ENCODE measurements at places on chromosomes 13 and 19.

DNA sequence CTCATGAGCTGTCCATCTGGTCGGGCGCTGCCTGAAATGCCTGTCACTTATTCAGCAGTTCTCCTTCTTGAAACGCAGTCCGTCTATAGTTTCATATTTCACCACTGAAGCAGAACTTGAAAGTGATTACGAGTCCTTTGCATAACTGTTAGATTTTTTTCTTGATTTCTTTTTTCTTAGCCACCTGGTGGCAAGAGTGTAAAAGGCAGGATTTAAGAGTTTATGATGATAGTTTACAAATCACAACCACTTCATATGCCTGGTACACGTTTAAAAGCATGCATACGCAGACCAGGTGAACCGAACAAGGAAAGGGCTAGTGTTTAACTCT lies 45.8 kb downstream of the GGACT start:
- no peak for DNase-seq

DNA sequence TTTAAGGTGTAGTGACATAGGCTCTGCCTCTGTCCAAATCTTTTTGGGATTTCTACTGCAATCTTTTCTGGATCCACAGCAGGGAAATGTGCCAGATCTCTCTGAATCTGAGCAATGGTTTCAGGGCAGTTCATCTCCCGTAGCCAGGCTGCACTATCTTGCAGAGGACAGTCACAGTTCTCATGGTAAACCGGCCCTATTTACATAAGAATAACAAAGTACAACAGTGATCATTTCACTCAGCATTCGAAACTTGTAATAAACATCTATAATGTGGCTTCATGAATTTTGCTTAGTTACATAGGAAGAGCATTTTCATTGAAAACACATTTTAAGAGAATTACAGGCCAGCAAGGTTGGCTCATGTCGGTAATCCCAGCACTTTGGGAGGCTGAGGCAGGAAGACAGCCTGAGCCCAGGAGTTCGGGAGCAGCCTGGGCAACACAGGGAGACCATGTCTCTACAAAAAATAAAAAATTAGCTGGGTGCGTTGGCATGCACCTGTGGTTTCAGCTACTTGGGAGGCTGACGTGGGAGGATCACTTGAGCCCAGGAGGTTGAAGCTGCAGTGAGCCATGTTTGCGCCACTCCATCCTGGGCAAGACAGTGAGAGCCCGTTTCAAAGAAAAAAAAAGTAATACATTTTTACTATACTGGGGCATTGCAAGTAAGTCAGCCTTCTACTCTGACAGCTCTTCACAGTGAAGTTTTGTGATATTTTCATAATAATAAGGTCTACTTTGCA lies 5.0 kb downstream of the POGLUT2 start:
- no peak for DNase-seq

- DNase-seq: no peak
Observed at GRCh38 chr13:21078501-21078900, 17.1 kb upstream of the LATS2 start.

DNA sequence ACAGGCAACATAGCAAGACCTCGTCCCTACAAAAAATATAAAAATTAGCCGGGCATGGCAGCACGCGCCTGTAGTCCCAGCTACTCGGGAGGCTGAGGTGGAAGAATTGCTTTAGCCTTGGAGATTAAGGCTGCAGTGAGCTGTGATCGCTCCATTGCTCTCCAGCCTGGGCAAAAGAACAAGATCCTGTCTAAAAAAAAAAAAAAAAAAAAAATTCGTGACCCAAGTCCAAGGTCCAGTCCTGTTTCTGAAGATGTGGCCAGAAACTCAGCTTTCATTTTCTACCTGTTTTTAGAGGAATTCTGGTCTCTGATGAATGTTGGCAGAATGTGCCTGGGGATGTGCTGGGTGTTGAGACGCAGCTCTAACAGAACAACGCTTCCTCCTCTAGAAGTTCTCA lies 1.9 kb upstream of the PGPEP1 start:
- DNase-seq: no peak

DNA sequence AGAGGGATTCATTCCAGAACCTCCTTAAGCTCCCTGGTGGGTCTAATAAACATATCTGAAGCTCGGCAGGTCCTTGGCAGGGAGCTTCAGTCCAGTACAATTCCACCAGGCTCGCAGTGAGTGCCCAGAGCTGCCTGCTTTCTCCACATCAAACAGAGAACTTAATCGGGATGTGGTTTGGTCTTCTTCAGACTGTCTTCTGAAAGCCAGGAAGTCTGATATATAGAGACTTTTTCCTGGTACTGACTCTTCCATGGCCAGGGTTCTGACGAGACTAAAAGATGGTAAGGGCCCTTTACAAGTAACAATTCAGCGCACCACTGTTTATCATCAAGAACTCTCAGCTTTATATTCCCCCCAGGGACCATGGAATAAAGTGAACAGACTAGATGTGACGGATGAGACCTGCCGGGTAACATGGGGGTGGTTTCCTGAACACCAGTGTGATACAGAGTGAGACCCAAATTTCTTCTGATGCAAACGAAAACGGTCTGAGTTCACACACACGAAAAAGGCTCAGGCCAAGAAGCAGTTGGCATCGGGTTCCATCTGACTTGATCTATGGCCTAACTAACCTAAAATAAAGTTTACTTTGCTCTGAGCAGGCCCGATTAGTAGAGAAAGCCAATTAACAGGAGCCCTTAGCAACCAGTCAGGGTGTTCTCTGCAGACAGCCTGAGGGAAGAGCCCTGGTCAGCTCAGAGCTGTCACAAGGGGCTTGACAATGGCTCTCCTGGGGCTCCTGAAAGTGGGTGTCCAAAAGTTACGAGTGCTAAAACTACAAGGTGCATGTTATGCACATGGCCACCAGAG lies 29.0 kb downstream of the RANBP3 start:
- no peak for DNase-seq

DNA sequence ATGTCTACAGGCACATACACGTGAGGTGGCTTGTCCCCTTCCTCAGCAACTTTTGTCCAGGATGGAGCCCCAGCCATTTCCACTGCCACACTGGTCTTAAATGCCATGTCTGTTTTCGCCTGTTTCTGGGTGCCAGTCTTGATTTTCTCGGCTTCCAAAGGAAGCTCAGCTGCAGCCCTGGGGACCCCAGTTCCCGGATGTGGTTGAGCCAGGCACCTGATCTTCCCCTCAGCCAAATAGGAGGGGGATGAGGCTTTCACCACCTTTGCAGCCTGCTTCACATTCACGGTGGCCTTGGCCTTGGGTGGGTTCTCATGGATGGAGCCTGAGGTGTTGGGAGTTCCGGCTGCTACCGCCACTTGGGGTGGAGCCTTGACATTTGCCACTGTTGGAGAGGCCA lies 8.7 kb downstream of the IQCN start:
- no peak for DNase-seq

GRCh38 chr13:98598043-98598442 lies 21.1 kb upstream of the STK24 start:
- DNase-seq: no peak

DNA sequence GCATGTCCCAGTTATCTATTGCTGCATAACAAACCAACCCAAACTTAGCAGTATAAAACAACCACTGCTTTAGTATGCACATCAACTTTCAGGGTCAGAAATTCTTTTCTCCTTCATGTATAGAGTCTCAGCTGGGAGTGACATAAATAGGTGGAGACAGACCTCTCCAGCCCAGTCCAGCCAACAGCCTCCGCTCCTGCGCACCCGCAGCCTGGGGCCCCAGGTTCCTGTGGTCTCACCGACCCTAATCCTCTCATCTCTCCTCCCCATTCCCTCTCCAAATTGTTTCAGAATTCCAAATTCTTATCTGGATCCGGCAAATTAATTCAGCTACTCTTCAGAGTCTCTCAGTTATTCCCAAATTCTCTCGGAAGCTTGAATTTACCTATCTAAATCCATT lies 522 bp upstream of the ATP12A start:
- DNase-seq: no peak

DNA sequence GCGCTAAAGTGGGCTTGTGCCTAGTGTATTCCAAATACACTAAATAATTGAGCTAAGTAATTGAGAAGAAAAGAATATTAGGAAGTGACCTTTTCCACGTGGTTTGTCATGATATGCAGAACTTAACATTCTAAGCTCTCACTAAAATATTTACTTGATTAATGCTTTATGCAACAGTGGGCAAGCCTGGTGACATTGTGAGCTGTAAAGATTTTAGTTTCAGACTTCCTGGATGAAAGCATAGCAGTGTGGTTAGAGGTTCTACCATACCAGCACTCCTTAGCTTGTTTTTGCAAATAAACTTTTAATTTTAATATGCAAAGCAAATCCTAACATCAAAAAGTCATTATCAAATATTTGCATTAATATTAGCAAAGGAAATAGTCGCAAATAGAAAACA lies 1065.1 kb upstream of the SPRY2 start:
- DNase-seq: no peak

DNA sequence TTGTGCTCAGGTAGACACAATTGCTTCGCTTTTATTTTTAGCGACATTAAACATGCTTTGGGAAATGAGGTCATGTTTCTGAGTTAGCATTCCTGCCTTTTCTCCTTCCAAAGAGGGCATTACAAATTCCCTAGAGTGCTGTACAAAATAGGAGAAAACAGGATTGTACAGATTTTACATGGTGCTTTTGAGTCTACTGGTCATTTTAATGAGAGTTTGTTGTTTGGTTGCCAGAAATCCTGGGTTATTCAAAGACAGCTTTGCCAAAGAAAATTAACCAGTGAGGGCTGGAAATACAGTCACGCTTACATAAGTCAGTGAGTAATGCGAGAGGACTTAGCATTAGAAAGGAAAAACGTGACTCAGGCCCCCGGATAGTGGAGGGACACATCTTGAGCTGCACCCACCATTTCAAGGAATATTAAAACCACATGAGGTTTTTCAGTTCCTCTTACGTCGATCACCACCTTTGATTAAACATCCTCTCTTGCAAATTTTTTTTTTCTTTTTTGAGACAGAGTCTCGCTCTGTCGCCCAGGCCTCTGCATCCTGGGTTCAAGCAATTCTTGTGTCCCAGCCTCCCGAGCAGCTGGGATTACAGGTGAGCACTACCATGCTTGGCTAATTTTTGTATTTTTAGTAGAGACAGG lies 55.4 kb downstream of the SACS start:
- DNase-seq: peak; percentile 35

DNA sequence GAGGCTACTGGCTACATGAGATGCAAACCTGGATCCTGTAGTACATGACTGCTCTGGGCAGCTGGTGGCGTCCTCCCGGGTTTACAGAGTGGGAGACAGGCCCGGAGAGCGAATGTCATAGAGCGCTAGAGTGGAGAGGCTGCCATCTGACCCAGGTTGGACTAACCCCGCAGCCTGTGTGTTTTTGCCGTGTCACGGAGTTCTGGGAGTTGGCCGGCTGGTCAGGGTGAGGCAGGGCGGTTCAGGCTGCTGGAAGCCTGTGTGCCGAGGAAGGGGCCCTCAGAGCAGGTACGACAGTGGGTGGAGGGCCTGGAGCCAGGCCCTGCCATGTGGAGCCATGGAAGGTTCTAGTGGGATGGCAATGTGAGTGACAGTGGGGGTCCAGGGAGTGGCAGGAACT lies 12.5 kb downstream of the CRTC1 start:
- no peak for DNase-seq

DNA sequence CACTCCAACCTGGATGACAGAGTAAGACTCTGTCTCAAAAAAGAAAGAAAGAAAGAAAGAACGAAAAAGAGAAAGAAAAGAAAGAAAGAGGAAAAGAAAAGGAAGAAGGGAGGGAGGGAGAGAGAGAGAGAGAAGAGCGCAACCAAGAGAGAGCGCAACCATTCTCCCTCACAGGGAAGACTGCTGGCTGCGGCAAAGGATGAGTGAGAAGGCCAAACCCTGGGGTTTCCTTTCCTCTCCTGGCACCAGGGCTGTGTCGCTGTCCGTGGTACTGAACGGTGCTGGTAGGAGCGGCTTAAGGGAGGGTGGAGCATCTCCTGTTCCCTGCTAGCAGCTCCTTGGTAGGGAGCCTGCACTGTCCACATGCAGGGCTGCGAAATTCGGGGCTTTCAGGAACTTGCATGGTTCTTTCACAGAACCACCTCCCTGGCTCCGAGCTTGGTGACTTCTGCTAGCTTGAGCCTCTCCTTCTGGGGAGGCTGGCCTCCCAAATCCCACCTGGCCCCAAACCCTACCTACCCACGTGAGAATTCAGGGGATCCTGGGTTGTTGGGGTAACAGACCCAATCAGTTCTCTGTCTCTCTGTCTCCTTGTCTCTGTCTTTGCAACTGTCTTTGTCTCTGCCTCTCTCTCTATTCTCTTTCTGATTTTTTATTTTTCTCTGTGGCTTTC lies 51.1 kb upstream of the ZNRF4 start:
- DNase-seq: peak; percentile 55

DNA sequence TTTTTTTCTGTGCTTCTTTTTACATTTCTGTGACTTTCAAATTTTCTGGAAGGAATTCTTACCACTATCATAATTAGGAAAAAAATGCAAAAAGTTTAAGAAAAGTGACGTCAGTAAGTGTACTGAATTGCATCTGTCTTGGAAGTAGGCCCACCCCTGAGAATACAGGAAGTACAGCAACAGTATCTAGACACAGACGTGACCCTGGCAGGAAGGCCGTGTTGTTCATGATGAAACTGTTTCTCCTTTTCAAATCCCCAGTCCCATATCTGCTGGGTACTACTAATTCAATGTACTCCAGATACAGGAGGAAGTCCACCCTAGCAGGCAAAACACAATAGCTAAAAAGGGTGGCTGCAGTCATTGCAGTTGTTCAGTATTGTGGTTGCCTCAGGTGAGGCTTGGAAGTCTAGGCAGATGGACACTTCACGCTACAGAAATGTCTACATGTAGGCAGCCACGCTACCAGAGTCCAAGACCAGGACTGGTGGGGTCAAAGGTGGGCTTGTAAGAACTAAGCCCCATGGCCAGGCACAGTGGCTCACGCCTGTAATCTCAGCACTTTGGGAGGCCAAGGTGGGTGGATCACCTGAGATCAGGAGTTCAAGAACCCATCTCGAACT lies 49.6 kb upstream of the MED4 start:
- DNase-seq: no peak

DNA sequence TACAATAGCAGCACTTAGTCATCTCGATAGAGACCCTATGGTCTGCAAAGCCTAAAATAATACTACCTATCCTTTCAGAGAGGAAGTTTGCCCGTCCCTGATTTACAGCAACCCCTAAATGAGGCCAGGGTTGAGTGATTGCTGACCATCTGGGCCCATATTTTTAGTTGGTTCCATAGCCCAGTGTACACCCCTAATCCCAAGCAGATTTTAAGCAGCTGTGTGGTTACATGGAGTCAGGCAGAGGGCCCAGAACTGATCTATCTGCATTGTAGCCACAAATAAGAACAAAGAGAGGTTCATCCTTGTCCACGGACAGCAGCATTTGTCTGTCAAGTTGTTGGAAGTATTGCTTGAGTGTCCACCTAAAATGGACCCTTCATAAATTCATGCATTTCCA lies 148.2 kb downstream of the DCT start:
- no peak for DNase-seq

Measured in activated CD4-positive, alpha-beta T cell treated with anti-CD3 and anti-CD28 coated beads, Interleukin-2, amount 50 U/mL, for 1 hour (primary cell).